Left lobe of liver (tissue), 2 donors: ENCODE measurements at places on chromosomes 13 and 19.

- DNase-seq, result no peak
These were observed 66.7 kb downstream of the FAM216B start for GRCh38 chr13:42847891-42848663.

DNA sequence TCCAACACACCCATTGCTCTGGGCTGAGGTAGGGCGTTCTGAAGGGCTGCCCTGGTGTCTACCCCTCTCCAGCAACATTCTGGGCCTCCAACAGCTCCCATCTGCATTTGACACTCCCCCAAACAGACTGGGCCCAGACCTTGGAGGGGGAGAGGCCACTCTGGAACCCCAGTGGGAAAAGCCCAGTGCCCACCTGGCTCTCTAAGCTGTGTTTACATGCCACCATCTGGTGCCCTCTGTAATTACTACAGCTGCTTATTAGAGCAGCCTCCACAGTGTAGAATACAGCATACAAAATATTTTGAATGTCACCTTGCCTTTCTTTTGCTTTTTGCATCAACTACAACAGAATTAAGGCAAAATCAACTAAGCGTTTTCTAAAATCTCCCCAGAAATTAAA lies 35.8 kb upstream of the TM9SF2 start:
- DNase-seq, result no peak

DNA sequence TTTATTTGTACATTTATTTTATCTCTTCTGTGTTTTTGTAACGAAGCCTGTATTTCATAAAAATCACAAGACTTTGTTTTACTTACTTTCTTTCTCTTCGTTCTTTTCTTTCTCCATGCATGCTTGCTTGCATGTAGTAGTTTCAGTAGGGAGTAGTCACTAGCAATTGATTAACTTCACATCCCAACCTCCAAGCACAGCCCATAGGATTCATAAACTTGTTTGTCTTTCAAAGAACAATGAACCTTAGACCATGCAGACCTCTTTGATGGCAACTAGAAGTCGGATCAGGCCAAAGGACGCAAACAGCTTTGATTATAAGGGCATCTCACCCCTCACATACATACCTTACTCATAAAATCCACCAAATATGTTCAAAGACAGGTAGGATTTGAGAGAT lies 3.1 kb upstream of the PRR20A start:
- DNase-seq, result no peak

GRCh38 chr13:39040206-39040605 lies 1.9 kb downstream of the NHLRC3 start:
- DNase-seq, result no peak

- DNase-seq, result no peak
These were observed 470.7 kb upstream of the SLITRK1 start for GRCh38 chr13:84352946-84353345.

GRCh38 chr19:46728208-46728607 lies 11.3 kb upstream of the PRKD2 start:
- no peak for DNase-seq

- DNase-seq, result no peak
These were observed 3.2 kb downstream of the CCNP start for GRCh38 chr19:40223135-40223822.

DNA sequence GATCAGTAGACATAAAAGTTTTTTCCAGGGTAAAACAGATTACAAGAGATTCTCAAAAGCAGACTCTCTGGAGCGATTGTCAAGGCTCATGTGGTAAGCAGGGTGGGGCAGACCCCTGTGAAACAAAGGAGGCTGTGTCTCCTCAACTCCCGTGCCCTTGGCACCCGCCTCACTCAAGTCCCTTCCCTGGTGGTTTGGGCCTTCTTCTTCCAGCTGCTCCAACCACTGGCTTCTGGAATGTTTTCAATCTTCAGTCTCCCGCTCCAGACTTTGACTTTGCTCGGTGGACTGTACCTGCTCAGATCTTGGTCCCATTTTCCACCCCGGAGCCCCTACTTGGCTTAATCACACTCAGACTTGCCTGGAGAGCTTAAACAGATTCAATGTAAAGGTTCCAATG lies 74.8 kb upstream of the STK24 start:
- DNase-seq, result peak; percentile 10

- DNase-seq, result no peak
These were observed 38.2 kb downstream of the ATP12A start for GRCh38 chr13:24718192-24718965.

- no peak for DNase-seq
These were observed 615.5 kb downstream of the FGF9 start for GRCh38 chr13:22286338-22286737.

DNA sequence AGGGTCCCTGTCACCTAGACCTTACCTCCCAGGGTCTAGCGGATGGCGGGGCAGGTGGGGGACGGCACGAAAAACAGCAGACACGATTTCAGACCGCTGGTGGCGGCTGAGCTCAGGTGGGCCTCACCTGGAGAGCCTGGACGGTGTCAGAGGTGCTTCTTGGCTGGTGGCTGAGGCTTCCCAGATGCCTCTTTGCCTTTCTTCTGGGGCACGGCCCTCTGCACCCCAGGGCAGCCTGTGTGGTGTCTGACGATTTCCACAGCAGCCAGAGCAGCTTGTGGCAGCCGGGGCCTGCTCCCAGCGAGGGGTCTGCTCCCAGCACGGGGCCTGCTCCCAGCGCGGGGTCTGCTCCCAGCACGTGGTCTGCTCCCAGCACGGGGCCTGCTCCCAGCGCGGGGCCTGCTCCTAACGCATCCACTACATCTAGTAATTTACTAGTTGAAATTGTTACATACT lies 66.7 kb downstream of the ATP11A start:
- no peak for DNase-seq

- peak; percentile 61 for DNase-seq
These were observed 690 bp downstream of the KMT2B start for GRCh38 chr19:35718345-35719041.

DNA sequence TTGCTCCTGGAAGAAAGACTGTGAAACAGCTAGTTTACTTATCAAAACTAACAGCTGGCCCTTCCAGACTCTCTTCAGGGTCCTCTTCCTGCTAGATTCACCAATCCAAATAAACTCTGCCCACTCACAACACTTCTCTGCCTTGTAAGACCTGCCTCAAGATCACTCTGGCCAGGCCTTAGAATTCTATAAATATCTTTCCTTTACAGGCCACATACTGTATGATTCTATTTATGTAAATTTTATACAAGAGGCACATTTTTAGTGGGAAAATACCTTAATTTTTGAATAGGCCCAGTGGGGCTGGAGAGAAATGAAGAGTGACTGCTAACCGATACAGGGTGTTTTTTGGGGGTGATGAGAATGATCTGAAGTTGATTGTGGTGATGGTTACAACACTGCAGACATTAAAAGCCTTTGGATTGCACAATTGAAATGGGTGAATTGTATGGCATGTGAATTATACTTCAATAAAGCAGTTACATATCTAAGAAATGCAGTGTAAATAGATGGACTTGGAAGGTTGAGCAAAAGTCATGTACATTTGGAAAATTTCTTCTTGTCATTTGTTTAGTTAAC lies 141.8 kb downstream of the GPC5 start:
- no peak for DNase-seq

- no peak for DNase-seq
These were observed 9.8 kb downstream of the GJA3 start for GRCh38 chr13:20151016-20151415.

DNA sequence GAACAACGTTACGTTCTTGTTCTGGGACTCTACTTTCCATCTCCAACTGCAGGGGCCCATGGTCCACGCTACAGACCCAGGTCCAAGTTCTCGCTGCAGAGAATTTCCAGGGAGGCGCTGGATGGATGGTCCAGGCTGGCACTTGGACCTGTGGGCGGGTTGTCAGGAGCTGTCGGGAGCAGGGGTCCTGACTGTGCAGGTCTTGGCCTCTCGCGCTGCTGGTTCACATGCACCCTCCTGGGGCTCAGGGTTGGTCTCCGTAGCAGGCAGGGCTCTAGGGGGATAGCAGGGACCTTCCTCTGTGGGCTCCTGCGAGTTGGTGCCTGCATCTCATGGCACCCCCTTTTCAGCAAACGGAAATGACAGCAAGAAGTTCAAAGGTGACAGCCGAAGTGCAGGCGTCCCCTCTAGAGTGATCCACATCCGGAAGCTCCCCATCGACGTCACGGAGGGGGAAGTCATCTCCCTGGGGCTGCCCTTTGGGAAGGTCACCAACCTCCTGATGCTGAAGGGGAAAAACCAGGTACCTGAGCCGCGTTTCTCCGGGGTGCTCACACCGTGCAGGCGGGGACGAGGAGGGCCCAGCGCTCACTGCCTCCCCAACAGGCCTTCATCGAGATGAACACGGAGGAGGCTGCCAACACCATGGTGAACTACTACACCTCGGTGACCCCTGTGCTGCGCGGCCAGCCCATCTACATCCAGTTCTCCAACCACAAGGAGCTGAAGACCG lies 6.6 kb downstream of the PTBP1 start:
- no peak for DNase-seq

GRCh38 chr19:28549680-28550277 lies 663.2 kb downstream of the UQCRFS1 start:
- no peak for DNase-seq

- DNase-seq, result no peak
These were observed 1645.6 kb upstream of the MIR17HG start for GRCh38 chr13:89701913-89702312.

DNA sequence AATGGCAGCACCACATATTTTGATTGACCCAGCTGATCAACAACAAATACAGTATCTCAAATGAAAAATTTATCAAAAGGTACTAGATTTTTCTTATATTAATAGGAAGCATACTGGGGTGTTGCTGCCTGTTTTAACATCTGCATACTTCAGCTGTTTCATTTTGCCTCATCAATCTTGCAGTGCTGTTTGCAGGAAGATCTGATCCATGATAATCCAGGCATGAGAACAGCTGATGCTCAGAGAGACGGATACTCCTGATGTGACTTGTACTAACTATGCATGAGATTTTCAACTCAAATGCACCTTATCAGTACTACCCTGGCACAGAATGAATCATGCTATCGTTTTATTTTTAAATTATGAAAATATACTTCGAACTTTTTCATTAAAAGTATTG lies 2136.8 kb downstream of the PCDH9 start:
- DNase-seq, result no peak
